SK-N-DZ (cell line): ENCODE measurements at places on chromosomes 5 and 9.
A peak's percentile ranks its signal among the peaks of the same experiment; 100 is the strongest.

DNA sequence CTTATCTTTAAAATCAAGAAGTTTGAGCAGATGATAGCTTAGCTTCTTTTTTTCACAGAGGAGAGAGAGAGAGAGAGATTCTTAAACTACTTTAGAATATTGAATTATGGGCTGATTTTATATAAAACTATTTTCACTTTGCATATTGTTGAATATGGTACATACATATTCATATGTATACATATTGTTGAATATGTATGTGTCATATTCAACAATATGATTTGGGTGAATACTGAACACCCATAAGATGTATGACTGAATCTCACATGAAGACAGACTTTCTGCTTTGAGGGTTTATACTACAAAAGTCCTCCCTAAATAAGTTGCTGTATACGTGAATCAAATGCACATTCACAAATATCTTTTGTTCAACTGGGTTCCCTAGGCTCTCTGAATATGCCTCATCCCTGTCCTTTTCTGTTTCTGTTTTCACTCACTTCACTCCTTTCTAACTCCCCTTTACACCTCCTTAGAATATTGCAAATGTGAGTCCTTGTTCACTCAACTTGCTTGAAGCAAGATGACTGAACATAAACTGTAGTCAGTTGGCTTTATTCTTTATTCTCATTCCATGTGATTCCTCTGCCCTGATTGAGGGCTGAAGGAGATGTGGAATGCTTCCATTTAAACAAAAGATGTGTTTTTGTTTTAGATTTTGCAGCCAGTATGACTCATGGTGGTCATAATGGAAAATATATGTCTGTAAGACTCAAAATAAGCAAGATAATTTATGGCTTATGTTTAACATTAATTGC is 225.4 kb upstream of the DAB2 start:
- no peak for DNase-seq

- no peak for DNase-seq
Measured at GRCh38 chr5:178573216-178573615, 17.0 kb downstream of the COL23A1 start.

DNA sequence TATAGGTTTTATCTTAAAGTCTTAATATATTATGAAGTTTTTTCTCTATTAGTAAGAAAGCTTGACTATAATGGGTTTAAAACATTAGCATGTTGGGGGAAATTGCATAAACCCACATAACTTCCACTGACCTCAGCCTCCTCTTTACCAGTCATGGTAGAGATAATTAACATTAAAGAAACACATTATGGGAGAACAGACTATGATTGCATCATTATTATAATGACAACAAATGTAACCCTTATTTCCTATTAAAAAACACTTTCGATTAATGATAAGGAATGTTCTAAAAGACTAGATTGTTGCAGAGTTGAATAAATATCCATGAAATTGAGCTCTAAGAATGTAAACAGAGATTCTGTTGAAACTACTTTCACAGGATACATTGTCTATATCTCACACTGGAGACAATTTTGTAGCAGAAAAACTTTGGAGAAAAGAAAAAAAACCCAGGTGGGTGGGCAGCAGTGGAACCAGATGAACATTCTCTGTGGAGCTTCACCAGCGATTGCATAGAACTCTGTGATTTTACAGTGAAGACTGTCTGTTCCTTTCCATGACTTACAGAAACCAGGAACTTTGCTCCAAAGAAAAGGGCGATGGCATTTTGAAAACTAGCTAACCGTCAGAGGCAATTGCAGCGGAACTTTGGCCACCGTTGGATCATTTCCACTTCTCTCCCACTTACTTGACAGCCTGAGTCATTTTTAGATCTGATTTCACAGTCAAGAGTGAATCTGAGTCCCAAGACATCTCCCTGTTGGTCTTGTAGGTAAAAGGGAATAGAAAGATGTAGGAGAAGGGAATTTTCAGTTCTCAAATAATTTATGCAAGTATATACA is 21.0 kb upstream of the ERAP2 start:
- no peak for DNase-seq

- DNase-seq, result no peak
Measured at GRCh38 chr5:176948458-176948857, 49.3 kb upstream of the HK3 start.

DNA sequence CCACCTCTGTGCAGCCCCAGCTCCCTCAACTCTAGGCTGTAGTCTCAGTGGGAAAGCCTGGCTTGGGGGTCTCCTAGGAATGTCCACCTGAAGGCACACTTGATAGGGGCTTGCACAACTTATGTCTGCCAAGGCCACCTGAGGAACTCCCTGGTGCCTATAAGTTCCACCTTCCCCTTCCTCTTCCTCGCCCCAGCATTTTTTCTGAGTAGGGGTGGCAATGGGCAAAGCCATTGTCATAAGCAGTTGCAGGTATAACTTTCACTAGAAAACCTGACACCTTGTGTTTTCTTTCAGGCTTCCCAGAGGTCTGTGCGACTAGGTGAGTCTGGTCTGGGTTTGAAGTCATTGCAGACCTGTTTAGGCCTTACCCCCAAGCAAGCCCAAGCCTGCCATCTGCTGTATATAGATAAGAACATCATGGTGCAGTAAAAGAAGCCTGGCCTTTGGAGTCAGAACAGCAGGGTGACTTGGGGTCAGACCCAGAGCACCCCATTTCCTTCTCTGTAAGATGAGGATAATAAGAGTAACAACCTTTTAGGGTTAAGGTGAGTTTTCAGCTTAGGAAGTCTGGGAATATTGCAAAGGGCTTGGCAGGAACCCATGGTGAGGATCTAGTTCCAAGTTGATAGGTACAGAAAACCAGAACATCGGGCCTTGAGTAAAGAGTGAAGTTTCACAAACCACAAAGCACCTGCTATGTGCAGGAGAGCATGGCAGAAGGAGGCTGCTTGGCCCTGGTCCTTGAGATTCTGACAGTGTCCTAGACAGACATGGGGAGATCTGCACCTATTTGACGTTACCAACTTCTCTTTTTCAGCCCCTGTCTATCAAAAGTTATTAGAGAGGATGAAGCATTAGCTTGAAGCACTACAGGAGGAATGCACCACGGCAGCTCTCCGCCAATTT is 33.8 kb downstream of the TGFBI start:
- DNase-seq, result peak; percentile 5

DNA sequence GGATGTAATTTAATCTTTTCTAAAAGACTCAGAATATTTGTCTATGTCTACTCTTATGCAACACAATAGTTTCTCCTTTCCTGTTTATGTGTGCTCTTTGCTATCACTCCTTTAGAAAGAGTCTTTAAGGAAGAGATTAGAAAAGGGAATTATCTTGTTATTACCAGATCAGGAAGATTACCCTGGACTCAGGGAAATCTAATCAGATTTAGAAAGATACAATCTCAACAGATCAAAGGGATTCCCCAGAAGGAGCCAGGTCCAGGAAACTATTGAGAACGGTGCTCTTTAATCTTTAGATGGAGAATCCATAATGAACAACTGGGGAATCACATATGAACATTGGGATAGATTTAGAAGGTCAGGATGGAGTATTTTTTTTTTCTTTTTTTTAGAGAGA is 32.4 kb upstream of the ZFR start:
- peak; percentile 62 for DNase-seq

- DNase-seq, result no peak
Measured at GRCh38 chr9:133777068-133777791, 39.1 kb upstream of the SARDH start.

- DNase-seq, result peak; percentile 37
Measured at GRCh38 chr9:2214707-2215106, 199.6 kb downstream of the SMARCA2 start.

- no peak for DNase-seq
Measured at GRCh38 chr5:180154821-180155364, 54.1 kb downstream of the RASGEF1C start.

DNA sequence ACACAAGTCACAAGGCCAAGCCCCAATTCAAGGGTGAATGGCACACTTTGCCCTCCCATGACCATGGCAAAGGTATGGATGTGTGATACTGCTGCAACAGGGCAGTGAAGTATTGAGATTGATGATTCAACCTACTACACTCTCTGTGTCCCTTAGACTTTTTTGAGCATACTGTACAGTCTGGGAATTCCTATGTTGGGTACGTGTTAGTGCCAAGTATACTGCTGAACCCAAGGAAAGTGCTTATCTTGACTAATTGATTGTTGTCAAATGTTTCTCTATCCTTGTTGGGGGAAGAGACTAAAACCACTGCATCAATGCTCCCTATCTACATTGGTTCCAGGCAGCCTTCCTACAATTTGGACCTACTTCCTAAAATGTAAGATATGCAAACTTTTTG is 93.7 kb downstream of the NDFIP1 start:
- no peak for DNase-seq

GRCh38 chr5:141835928-141836670 is 42.1 kb downstream of the PCDH1 start:
- DNase-seq, result peak; percentile 70

GRCh38 chr9:11551106-11551505 is 938.3 kb upstream of the PTPRD start:
- no peak for DNase-seq

- no peak for DNase-seq
Measured at GRCh38 chr5:37838933-37839341, 904 bp downstream of the GDNF start.

DNA sequence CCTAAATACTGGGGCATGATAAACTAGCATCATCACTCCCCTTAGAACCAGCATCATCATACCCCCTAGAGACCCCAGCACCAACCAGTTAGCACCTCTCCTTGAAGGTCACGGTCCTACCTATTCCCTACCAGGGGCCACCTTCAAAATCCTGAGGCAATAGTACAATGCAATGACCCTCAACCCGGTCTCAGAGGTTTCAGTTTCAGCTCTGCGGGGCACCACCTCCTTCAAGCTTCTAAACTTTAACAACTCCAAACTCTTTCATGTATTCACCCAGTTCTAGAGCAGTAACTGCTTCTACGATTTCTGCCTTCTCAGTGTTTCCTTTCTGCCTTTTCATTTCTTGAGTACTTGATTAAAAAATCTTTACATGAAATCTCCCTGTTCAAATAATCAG is 130.1 kb upstream of the EPB41L4A start:
- DNase-seq, result no peak

DNA sequence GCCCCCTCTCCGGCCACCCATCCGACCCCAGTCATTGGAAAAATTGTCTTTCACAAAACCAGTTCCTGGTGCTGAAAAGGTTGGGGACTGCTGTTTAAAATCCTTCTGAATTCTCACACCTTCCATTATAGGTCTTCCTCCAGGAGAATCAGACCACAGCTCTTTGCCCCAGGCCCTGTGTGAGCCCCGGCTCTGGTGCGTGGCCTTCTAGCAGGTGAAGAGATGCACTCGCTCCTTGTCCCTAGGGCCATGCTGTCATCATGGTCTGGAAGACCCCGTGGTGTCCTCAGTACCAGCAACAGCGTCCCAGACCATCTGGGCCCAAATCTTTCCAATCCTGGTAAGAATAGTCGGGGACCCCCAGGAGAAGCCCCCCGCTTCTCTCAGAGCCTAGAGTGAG is 95.2 kb downstream of the DAP start:
- no peak for DNase-seq

- no peak for DNase-seq
Measured at GRCh38 chr5:40716590-40716989, 36.9 kb downstream of the PTGER4 start.

DNA sequence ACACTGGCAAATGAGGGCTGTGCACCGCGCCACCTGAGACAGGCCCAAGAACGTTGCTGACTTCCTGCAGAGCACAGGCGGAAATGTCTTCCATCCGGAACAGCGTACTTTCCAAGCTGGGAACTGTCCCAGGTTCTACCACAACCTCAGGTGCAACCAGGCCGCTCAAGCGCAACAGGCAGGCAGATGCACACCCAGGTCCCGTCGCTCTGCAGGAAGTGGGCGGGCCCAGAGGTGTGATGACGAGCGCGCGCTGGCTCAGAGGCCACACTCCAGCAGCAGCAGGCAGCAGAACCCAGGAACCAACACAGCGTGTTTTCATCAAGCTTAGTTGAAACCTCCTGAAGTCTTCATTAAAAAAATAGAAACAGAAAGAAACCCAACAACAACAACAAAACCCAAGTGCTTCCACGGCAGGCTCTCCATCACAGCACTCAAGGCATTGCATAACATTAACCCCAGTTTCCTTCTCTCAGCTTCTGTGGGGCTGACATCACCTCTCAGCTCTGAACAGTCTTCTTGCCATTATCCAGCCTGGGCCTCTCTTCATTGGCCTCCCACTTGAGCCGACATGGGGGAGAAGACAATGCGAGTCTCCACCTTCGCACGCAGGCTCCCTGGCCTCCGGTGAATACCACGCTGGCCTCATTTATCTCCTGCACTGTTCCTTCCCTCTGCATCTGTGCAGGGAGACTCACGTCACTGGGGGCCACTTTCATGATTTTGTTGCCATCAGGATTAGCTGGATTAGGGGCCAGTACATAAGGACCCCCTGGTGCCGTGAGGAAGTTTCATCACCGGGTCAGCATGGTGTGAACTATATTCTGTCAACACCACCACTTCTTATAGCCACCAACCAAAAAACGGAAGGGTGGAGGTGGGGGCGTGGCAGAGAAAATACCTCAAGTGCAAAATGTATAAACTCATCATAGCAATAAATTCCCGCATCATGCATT is 22.1 kb downstream of the PTCH1 start:
- DNase-seq, result no peak

DNA sequence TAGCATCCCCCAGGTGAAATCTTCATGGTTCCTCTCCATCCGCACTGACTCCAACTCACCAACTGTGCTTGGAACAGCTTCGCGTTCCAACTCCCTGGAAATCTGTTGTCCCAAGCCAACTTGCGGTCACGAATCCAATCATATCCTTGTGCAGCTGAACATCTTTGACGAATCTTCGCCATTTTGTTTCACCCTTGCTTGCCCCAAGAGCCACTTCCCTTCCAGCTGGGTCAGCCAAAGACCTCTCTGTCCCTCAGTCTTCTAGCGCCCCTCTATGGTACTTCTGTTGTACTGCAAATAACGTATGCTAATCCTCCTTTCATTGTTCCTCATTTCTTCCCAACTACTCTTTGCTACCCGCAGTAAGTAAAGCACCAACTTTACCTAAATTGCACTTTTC is 61.0 kb upstream of the TARS1 start:
- DNase-seq, result no peak

DNA sequence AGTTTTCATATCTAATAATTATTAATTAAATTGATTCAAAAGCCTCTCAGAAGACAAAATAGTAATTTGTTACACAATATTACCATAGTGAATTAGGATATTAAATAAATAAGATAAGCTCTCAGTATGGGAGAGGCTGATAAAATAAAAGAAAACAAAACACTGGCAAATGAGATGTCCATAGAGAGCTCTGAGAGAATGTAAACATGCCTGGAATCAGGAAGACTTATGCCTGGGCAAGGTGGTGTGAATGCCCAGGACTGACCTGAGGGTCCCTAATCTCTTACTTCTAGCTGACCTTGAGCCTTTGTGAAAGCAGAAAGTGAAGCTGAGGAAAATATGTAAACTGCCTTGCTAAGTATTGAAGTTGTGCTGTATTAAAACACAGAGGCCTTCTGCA is 616.5 kb downstream of the PTPRD start:
- DNase-seq, result no peak

- no peak for DNase-seq
Measured at GRCh38 chr9:86079865-86080469, 19.4 kb downstream of the GOLM1 start.

DNA sequence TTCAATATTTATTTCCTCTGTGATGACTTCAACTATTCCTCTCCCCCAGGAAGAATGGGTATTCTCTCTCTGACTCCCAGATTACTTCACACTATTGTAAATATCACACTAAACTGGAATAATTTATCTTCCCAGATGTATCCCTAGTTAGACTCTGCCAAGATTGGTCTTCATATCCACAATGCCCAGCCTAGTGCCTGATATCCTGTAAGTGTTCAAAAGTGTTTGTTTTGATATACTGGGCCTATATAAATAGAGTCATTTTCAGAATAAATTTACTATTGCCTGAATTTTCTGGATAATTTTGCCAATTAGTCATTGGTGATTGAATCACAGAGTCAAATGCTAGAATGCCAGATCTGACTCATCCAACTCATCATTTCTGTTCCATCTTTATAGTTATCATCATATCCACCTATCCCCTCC is 143.7 kb upstream of the TNC start:
- DNase-seq, result no peak
